ENCODE measurements at places on chromosomes 5 and 9.

DNA sequence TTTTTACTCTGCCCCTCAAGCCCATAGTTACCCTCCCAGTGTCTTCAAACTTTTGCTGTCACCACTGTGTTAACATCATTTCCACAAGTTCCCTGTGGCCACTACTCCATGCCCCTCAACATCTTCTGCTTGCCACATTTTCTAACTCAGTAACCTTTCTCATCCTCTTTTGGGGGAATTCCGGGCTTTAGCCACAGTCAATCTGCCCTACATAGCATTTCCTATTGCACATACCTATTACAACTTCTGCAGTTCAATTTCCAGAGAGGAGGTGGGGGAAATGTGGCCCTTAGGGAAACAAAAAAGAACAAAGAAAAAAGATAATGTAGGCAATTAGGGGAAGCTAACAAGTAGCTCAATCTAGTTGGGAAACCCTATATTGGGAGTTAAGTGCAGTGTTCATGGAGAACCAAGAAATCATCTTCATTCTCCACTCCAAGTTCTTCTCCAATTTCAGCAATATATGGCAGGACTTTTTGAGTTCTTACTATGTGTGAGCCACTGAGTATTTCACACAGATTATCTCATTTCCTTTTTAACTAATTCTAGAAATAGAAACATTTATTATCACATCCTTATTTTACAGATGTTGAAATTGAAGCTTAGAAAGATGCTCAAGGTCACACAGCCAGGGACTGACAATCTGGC lies 40.2 kb upstream of the LPAR1 start:
- no peak for DNase-seq

DNA sequence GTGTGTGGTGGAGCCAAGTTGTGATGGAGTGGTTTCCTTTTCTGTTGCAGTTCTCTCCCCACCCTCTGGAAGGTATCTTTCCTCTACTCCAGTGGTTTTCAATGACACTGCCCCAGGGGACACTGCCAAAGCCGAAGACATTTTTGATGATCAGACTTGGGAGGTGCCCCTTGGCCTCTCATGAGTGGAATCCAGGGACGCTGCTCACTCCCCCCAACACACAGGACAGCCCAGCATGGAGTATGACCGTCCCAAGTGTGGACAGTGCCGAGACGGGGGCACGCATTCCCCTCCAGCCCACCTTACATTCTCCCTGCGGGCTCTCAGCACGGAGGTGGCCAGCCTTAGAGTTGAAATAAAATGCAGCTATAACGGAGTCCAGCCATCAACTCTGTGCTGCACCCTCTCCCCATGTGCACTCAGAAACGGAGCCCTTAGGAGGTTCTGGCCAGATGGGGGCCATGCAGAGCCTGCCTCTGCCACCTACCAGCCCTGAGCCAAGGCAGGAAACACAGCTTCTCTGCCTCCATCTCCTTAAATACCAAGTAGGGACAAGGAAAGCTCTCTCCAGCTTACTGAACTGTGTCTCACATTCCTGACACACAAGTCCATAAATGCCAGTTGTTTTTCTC lies 150.8 kb downstream of the ROR2 start:
- DNase-seq, result no peak

GRCh38 chr5:58628626-58629025 lies 45.8 kb downstream of the RAB3C start:
- no peak for DNase-seq

- no peak for DNase-seq
These were observed 25.1 kb upstream of the EEIG1 start for GRCh38 chr9:128005923-128006322.

GRCh38 chr5:1762121-1762882 lies 37.3 kb downstream of the MRPL36 start:
- no peak for DNase-seq

- no peak for DNase-seq
These were observed 527.2 kb upstream of the RORB start for GRCh38 chr9:73969936-73970335.

DNA sequence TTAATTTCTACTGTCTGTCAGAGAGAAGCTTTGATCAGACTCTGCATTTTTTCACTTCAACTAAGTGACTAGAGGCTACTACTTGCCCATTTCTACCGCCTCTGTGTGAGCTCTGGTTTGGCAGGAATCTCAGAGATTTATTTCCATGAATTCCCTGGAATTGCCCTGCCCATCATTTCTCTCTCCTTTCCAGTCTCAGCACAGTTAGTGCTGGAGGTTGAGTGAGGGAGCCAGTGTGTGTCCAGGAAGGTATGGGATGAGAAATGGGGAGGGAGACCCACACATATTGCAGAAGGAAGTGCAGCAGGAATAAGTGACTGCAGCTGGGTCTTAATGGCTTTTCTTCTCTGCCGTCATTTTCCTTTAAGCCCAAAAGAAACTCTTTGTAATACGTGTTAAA lies 443.1 kb upstream of the ZNF462 start:
- no peak for DNase-seq

DNA sequence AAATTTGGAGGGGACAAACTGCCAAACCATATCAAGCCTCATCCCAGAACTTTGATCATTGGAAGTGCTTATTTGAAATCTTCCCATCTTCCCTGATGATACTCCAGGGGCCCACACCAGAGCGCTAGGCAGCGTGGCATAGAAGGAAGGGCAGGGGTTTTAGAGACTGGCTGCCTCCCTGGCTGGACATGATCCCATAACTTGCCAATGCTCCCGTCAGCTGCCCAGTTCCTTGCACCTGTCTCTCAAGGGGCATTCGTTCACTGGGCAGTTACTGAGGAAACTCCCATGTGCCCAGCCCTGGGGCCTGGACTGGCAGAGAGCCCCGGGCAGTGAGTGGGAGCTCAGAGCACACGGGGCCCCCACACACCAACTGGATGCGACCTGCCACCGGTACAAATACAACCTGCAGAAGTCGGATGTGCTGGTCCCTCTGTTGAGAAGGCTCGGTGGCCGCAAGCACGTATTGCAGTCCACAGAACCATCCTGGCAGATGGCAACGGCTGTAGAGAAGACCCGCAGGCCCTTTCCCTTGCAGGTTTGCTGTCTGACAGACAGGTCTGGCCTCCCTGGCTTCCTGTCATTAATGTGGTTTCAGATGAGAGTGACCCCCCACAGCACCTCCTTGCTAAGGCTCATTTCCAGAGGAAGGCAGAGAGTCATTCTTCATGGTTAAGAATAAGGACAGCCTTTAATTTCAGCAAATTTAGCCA lies 122.4 kb downstream of the MVB12B start:
- no peak for DNase-seq

DNA sequence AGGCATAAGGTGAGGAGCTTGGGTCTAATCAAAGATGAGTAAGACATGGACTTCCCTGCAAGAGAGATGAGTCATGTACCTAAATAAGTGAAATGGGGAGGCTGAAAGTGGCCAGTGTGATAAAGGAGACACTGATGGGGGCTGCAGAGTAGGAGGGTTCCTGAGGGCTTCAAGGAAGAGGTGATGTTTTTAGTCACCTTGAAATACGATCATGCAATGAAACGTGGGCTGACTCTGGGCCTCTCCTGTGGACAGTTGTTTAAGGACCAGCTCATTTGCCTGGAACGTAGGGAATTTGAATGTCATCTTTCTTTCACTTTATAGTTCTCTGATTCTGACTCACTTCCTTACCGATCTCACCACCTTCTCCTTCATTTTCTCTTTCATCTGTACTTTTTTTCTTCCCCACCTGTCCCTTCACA lies 49.6 kb upstream of the CPLX2 start:
- no peak for DNase-seq

DNA sequence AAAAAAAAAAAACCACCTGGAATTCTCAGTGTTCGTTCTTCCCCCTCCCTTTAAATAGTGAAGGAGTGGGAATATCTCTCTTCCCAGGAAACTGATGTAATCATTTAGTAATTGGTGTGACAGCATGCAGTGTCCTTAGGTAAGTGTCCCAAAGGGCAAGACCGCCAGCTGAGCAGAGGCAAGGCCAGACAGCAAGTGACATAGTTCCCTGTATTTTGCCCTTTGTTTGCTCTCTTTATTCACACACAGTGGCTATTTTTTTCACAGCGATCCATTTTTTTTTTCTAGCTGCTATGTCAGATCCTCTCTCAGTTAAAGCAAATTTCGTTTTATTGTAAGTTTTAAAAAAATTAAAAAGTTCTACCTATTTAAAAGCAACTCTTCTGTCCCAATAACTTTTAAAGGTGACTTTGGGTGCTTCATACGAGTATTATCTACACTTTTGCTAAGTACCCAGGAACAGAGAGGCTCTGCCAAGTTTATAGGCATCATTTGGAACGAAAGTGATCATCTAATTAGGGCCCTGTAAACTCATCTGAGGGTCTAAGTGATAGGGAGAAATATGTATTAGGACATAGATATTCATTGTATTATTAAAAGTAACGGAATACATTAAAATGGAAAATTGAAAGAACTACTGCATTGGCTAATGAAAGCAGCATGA lies 98.2 kb upstream of the ALDH1A1 start:
- DNase-seq, result no peak

DNA sequence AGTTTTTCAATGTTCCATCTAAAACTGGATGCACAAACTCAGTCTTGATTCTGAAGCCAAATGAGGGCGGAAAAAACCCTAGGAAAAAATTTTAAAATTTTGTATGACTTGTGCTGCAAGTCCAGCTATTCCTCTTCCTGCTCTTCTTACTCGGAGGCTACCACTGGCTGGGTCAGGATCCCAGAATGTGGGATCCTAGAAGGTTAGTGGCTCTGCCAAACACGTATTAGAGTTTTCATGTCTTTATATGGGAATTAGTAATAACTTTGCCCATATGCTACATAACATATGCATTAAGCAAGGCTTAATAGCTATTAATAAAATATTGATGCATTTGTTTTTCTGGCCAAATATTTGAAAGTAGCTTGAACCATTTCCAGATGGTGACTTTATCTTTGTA lies 458.3 kb downstream of the AGTPBP1 start:
- no peak for DNase-seq

GRCh38 chr5:159181152-159181551 lies 28.2 kb downstream of the RNF145 start:
- DNase-seq, result no peak

- DNase-seq, result no peak
These were observed 70.3 kb downstream of the MTAP start for GRCh38 chr9:21872696-21873095.

DNA sequence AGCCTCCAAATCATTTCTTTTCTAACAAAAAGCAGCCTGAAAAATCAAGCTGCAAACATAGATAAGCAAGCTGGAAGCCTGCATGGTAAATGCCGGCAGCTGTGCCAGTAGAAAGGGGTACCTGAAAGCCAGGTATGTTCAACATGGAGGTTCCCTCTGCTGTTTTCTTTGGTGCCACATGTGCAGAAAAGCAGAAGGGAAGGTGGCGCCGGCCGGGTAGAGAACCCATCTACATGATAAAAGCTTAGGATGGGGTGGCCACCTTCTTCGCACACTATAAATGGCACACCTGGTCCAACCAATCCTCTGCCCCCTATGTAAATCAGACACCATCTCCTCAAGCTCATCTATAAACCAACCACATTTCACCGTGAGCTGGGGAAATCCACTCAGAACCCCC lies 268.9 kb upstream of the IRX2 start:
- no peak for DNase-seq

DNA sequence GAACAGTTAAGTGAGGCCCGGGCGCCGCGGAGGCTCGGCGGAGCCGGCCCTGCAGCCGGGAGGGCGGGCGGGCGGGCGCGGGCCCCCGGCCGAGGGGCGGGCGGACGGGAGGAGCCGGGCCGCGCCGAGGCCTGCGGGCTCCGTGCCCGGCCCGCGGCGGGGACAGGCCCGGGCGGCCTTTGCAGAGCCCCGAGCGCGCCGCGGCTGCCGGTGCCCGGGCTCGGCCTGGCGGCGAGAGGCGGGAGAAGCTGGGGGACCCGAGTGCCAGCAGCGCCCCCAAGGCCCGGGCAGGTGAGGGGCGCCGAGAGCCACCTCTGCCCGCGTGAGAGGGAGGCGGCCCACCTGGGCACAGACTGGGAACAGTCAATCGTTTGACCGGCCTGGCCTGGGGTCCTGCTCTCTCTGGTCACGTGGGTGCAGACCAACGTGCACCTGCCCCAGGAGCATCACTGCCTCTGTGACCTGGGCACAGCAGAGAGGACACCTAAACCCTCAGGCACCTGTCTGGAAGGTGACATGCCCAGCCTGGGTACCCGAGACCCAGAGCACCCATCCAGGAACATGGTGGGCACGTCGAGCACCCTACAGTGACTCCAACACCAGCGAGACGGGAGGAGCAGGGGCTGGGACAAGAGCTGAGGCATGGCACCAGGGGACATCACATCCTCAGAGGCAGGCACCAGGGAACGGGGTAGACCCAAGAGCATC lies 531 bp downstream of the MVB12B start:
- no peak for DNase-seq

- no peak for DNase-seq
These were observed 766.8 kb downstream of the TLE1 start for GRCh38 chr9:80922544-80922943.

- DNase-seq, result no peak
These were observed 743.2 kb upstream of the CDH10 start for GRCh38 chr5:25387953-25388352.

GRCh38 chr5:150246835-150247234 lies 42.7 kb downstream of the CAMK2A start:
- no peak for DNase-seq

- no peak for DNase-seq
These were observed 4.2 kb downstream of the MEGF10 start for GRCh38 chr5:127294829-127295228.

DNA sequence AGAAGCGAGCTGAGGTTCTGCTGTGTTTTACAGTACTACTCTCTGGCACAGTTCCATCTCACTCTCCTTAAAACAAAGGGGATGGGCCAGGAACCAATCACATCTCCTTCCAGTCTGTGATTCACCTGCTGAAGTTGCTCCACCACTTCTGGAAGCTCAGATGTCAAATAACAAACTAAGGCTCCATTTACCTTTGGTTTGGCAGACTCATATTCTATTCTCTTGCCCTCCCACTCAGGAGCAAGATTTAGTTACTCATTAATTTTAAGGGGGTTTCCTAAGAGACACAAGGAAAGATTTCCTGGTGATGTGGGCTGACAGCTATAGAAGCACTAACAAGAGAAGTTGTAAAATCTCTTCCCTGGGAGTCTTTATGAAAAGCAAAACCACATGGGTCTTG lies 37.8 kb upstream of the KIF2A start:
- no peak for DNase-seq

- no peak for DNase-seq
These were observed 57.7 kb upstream of the RNU6ATAC start for GRCh38 chr9:134222018-134222573.

DNA sequence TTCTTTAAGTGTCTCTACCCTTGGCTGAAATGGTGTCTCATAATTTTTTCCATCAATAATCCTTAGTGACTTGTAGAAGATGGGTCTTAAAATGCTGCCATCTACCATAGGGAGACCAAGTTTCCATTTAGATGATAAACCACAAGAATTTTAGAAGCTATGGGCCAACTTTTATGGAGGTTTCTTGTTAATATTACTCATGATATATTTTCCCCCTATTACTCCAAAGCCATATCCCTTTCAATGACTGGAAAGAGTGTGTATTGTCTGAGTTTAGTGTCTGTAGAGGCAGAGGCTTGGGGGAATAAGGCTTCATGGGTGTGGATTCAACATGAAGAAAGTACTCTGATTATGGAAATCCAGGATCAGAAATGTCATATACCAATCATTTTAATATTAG lies 507.3 kb upstream of the TNC start:
- DNase-seq, result no peak

GRCh38 chr5:135707302-135707701 lies 127.2 kb upstream of the SLC25A48 start:
- no peak for DNase-seq

Data from liver (tissue), 10 donors.